Keratinocyte (primary cell): ENCODE measurements at places on chromosomes 5 and 9. TPM values are rescaled to one million over a fixed set of nuclear protein-coding genes. Genes with fewer than 3 reads are reported as not detected.

The CCDC192 gene
- not detected in 3 replicates for polyA plus RNA-seq

The ANP32B gene
- 17.2 to 51.0 TPM (median 45.0 TPM) in 3 replicates for polyA plus RNA-seq

DNA sequence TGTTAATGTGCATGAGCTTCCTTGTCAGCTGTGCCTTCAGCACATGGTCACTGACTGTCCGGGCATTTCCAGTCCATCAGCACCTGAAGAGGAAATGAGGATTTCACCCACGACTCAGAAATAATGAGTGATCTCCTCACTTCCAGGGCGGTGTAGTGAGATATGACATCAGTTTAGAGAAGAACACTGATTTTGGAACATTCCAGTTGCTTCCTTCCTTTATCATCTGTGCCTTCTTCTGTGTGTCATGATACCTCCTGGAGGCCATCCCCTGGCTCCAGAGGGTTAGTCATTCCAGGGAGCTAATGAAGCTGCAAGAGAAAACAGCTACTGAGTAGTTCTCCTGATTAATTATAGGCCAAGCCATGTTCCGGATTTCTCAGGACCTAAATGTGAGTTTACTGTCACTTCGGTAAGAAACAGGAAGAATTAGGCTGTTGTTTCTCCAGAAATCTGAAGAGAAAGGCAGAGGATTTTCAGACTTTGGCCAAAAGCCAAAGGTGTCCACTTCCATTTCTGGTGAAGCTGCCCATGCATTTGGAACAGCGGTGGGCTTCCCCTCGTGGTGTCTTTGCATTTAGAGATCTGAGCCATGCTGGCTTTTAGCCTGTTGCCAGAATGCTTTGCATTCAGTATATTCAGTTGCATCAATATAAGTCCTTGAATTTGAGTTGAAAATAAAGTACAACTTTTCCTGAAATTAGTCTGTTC is 161.3 kb upstream of the OTULINL start:
- H3K4me1 ChIP-seq: peaks cover 4% of the 10 kb centered on the region
- no peak for DNase-seq
- no peak overlapping the region for H3K27ac ChIP-seq
- no peak overlapping the region for H3K4me3 ChIP-seq

GRCh38 chr5:123997462-123998215 is 485.7 kb downstream of the CSNK1G3 start:
- no peaks in the 10 kb centered on the region for H3K27me3 ChIP-seq
- no peaks in the 10 kb centered on the region for H3K36me3 ChIP-seq
- no peak overlapping the region for H3K4me3 ChIP-seq
- no peak overlapping the region for H3K27ac ChIP-seq
- peaks cover 10% of the 10 kb centered on the region for H3K4me1 ChIP-seq

- H3K27ac ChIP-seq: no peak overlapping the region
- H3K4me1 ChIP-seq: no peaks in the 10 kb centered on the region
- DNase-seq: no peak
Observed at GRCh38 chr5:1593903-1594356, 70.2 kb upstream of the LPCAT1 start.

- H3K27me3 ChIP-seq: no peaks in the 10 kb centered on the region
- H3K36me3 ChIP-seq: no peaks in the 10 kb centered on the region
- peaks cover 40% of the 10 kb centered on the region for H3K4me1 ChIP-seq
- DNase-seq: no peak
- H3K27ac ChIP-seq: peak overlapping the region; percentile 93
Observed at GRCh38 chr9:111966124-111966723, 69.6 kb downstream of the UGCG start.

The OBP2A gene
- polyA plus RNA-seq: not detected in 3 replicates

GRCh38 chr9:122297512-122297911 is 32.8 kb downstream of the MRRF start:
- H3K36me3 ChIP-seq: peaks cover 10% of the 10 kb centered on the region
- no peaks in the 10 kb centered on the region for H3K4me1 ChIP-seq
- H3K27me3 ChIP-seq: no peaks in the 10 kb centered on the region
- no peak for DNase-seq

DNA sequence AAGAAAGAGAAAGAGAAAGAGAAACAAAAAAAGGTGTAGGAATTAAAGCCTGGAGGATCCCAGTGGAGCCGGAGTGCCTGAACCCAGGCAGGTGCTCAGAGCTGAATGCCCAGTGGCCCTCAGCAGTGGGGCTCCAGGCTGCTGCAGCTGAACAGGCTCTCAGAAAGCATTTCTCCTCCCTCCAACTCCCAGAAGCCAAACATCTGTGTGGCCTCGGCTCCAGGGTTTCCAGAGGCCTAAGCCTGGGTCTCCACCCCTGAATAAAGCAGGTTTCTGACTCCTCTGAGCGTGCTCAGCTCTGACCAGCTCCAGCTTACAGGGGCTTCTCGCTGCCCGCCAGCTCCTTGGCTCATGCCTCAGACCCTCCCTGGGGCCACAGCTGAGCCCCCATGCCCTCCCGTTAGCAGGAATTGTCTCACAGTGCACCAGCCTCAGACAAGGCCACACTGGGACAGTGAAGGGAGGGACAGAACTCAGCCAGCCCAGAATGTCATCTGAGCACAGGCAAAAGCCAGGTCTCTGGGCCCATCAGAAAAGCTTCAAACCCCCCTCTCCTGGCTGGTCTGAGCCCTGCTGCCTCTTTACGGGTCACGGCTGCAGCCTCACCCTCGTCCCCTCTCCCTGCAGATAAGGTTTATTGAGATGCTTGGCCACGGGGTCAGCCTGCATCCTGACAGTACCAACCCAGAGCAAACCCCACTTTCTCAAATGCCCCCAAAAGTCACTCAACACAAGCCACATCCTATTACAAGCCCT is 114.4 kb upstream of the PPP1R26 start:
- no peaks in the 10 kb centered on the region for H3K27me3 ChIP-seq
- no peaks in the 10 kb centered on the region for H3K36me3 ChIP-seq
- peaks cover 6% of the 10 kb centered on the region for H3K4me1 ChIP-seq

- H3K36me3 ChIP-seq: no peaks in the 10 kb centered on the region
- DNase-seq: no peak
- H3K4me3 ChIP-seq: no peak overlapping the region
- H3K27ac ChIP-seq: no peak overlapping the region
- H3K4me1 ChIP-seq: no peaks in the 10 kb centered on the region
- H3K27me3 ChIP-seq: no peaks in the 10 kb centered on the region
Observed at GRCh38 chr5:130067364-130067763, 163.1 kb downstream of the CHSY3 start.

- H3K27me3 ChIP-seq: no peaks in the 10 kb centered on the region
- H3K4me1 ChIP-seq: peaks cover 5% of the 10 kb centered on the region
- H3K27ac ChIP-seq: no peak overlapping the region
Observed at GRCh38 chr5:181173420-181174342, 26.3 kb downstream of the OR2V2 start.

The IRX2 gene
- polyA plus RNA-seq: 13.8 to 27.1 TPM (median 23.7 TPM) in 3 replicates

DNA sequence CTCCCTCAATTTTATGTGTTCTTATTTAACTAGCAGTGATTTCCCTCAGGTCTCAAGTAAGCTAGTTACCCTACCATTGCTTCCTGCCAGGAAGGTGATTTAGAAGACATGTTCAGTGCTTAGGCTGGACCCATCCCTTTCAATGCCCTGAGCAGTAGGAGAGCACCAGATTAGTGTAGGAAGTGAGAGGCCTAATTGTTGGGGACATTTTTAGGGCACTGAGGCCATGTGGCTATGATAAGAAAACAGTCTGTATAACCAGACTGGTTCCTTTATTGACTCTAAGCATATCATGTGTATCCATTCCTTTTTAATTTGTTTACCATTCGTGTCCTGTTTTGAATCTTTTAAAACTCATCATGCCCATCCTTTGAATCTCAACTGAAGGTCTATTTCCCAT is 312.3 kb upstream of the PRR16 start:
- no peaks in the 10 kb centered on the region for H3K4me1 ChIP-seq
- H3K27me3 ChIP-seq: no peaks in the 10 kb centered on the region
- no peak for DNase-seq
- H3K27ac ChIP-seq: no peak overlapping the region

The PCDHGC5 gene
- polyA plus RNA-seq: 0.77 to 1.6 TPM (median 1.5 TPM) in 3 replicates

The PCDHB5 gene
- polyA plus RNA-seq: 0.07 to 0.10 TPM (median 0.09 TPM) in 3 replicates

- H3K4me3 ChIP-seq: peak overlapping the region; percentile 80
- H3K27me3 ChIP-seq: no peaks in the 10 kb centered on the region
- no peak for DNase-seq
- H3K4me1 ChIP-seq: peaks cover 32% of the 10 kb centered on the region
- H3K27ac ChIP-seq: peak overlapping the region; percentile 70
Observed at GRCh38 chr5:142012186-142012785, 541 bp downstream of the GNPDA1 start.
